ENCODE measurements at places on chromosomes 6 and 20.

- DNase-seq: peak; percentile 23
Observed at GRCh38 chr6:22222469-22222868, 74.4 kb downstream of the PRL start.

DNA sequence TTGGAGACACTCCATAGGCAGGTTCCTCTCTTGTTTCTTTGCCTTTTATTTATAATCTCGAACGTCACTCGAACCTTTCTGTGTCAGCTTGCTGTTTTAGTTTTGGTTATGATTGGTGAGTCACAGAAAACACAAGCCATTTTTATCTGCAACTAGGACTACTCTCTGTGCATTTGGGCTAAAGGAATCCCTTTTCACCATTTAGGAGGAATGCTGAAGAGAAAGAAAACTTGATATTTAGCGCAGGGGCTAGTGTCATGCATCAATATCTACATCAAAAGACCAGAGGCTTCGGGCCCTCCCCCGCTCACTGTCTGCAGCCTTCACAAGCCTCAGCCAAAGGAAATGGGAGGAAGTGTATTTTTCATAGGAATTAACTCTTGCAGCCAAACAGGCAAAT, 507.8 kb upstream of the CITED2 start:
- DNase-seq: peak; percentile 57

- no peak for DNase-seq
Observed at GRCh38 chr20:57619051-57619831, 985 bp downstream of the ZBP1 start.

DNA sequence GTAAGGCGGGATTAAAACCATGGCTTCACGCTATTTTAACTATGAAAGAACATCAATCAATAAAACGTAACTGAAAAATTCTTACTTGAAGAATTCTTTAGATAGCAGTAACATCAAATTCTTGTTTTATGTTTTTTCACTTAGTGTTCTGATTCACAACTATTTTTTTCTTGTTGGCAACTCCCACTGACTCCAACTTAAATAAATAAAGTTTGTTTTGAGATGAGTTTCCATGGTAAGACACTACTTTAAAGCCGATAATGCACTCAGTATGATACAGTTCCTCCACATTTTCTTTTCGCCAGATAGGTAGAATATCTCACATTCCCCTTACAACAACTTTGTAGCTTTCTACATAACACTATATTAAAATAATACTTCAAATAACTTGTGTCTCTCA, 33.1 kb upstream of the CNKSR3 start:
- peak; percentile 38 for DNase-seq

GRCh38 chr6:45192556-45192955, 135.6 kb upstream of the RUNX2 start:
- DNase-seq: peak; percentile 1

GRCh38 chr20:19968466-19969073, 48.6 kb upstream of the NAA20 start:
- DNase-seq: no peak
